ENCODE measurements at places on chromosomes 16 and 17.

- DNase-seq, result no peak
Observed at GRCh38 chr16:13586051-13586450, 333.9 kb upstream of the ERCC4 start.

DNA sequence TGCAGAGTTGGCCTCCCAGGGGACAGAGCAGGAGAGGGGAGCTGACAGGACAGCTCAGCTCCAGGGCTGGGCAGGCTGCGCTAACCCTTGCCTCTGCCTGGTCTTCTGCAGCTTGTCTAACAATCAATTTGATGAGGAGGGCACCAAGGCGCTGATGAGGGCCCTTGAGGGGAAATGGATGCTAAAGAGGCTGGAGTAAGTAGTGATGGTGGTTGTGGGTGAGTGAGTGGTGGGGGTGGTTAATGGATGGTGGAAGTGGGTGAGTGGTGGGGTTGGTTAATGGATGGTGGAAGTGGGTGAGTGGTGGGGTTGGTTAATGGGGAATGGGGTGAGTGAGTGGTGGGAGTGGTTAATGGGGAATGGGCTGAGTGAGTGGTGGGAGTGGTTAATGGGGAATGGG is 22.0 kb upstream of the CPNE2 start:
- DNase-seq, result no peak

GRCh38 chr16:30740364-30741251 is 7.6 kb upstream of the PHKG2 start:
- DNase-seq, result peak; percentile 77

GRCh38 chr17:15462976-15463772 is 4.2 kb downstream of the CDRT4 start:
- no peak for DNase-seq

DNA sequence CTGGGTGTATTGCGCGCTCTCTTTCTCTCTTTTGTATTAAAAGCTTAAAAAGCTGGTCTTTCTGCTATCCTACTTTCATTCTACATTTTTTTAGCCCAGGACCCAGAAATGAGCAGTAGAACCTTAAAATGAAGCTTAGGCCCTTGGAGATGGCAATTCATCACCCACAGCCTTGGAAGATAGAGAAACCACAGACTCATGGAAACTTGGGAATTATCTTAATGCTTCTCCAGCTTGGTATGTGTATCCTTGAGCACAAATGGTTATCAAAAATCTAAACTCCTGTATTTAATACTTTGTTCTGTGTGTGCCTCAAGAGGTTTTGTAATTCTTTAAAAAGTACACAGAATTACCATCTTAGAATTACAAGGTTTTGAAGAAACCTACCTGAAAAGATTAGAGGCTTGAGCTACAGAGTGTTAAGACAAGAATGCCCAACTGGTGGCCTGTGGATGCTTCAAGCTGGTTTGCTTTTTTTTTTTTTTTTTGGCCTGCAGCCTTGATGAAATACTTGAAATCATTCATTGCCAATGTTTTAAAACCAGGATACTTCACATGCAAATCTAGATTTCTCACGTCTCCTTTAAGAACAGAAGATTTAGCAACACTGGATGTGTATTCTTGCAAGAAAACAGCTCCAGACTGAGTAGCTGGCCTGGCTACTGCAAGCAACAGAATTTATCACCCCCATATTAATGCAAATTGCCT is 105.0 kb downstream of the XYLT1 start:
- DNase-seq, result no peak

DNA sequence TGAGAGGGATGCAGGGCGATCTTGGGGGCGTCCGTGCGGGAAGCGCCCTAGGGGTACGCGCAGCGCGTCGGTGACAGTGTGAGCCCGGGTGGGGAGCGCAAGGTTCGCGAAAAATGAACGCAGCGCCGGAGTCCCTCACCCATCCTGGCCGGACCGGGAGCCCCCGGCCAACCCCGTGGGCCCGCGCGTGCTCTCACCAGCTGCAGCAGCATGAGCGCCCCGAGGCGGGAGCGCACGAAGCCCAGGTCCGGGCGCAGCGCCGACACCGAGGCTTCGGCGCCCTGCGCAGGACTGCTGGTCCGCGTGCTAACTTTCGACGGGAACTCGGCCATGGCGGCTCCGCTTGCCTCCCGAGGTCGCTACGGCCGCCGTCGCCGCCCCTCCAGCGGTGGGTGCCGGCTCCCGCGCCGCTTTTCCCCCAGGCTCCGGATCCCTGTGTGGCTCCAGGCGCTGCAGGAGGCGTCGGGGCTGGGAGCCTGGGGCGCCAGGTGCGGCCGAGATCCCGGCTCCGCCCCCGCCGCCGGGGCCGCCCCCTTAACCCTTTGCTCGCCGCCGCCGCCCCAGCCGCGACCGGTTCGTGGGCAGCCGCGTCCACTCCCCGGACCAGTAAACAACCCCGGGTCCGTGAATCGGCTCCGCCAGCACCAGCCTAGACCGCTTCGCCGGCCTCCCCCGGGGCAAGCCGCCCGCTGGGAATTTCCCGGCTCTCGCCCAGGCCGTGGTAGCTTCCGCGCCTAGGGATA is at the start of gene PLLP:
TSS of gene PLLP (minus strand) at position 464 of the 743 bp plus-strand sequence. CDS start at position 332, 132 bp downstream.
- DNase-seq, result no peak

DNA sequence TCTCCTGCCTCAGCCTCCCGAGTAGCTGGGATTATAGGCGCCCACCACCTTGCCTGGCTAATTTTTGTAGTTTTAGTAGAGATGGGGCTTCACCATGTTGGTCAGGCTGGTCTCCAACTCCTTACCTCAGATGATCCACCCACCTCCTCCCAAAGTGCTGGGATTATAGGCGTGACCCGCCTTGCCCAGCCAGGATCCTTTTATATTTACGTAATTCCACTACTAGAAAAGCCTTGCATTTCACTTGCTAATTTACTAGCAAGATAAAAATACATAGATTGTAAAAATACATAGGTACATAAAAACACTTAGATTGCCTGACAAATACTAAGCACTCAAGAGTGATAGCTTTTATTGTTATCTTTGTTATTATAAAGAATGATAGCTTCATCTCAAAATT is 47.5 kb downstream of the GDPD1 start:
- DNase-seq, result no peak

GRCh38 chr16:74449470-74449869 is 28.2 kb upstream of the CLEC18B start:
- DNase-seq, result no peak

DNA sequence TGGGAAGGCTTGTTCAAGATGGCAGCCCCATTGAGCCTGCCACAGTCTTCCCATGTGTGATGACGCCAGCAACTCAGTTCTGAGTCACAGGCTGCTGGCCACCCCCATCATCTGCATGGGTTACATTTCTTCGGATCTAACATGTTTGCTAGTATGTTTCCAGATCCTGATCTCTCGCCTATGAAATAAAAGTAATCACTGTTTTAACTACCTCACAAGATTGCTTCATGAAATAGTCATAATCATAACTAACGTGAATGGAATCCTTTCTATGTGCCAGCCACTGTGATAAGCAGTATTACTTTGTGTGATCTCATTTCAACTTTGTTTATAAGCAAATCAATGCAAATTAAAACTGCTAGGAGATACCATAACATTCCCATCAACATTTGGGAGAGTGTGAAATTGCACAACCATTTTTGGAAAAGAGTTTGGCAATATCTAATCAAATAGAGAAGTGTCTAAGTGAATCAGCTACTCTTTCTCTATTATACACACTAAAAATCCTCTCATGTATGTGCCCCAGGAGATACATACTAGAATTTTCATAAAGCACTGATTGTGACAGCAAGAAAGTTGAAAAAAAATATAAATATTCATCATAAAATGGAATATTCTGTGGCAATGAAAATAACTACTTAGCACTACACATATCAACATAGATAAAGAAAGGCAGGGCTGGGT is 300.2 kb upstream of the IRX5 start:
- DNase-seq, result no peak

DNA sequence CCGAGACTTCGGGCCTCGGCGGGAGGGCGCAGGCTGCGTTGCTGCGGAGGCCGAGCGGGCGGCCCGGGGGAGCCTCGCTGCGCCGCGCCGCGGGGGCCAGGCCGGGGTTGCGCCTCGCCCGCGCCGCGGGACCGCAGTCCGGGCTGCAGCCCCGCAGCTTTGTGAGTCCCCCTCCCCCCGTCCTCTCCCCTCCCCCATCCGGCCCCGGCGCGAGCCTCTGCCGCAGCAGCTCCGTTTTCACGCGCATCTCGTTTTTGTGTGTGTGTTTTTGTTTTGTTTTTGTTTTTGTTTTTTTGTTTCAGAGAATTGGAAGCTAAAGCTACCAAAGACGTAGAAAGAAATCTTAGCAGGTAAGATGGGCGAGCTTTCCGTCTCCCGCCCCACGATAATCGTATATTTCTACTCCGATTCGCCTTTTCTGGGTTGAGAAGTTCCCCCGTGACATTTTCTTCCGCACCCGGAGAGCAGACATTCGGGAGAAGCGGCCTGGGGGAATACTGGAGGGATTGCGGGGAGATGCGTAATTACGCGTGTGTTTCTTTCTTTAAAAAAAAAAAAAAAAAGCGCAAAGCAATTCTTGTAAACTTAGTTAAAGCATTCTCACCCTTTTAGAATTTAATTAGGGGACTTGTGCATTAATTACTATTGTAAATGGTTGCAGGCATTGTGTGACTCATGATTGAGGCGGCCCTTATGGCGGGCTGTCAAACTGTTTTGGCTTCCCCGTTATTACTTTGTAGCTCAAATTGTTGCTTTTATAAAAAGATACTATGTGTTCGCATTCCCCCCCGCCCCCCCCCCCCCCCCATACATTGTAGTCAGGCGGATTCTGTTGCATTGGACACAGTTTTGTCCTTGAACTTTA is 732 bp downstream of the TNRC6A start:
- DNase-seq, result no peak

GRCh38 chr17:45895969-45896785 is 1.8 kb downstream of the MAPT start:
- no peak for DNase-seq
